ENCODE measurements at places on chromosomes 12 and 14. TPM values are rescaled to one million over a fixed set of nuclear protein-coding genes. Genes with fewer than 3 reads are reported as not detected.

DNA sequence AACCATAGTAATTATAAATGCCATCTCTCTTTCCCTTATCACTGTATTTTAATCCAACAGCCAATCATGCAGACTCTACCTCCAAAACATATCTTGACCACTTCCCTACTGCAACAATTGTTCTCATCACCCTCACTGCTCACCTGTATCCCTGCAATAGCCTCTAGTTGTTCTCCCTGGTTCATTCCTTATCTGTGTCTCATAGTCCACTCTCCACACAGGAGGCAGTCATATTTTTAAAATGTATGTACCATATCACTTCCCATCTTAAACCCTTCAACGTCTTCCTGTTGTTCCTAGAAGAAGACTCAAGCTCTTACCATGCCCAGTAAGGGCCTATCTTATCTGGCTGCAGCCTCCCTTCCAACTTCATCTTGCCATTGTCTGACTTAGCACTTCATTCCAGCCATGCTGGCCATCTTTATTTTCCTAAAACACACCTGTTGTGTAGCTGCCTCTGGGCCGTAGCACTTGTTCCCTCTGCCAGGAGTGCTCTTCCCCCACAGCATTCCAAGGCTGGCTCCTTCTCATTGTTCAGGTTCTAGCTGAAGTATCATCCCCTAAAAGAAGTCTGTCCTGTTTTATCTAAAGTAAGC is 27.8 kb upstream of the BHLHE41 start:
- no peak overlapping the region for H3K4me3 ChIP-seq
- peak; percentile 6 for DNase-seq
- H3K36me3 ChIP-seq = no peaks in the 10 kb centered on the region
- no peak overlapping the region for H3K27ac ChIP-seq
- H3K27me3 ChIP-seq = no peaks in the 10 kb centered on the region

GRCh38 chr12:76568888-76569551 is 9.4 kb upstream of the OSBPL8 start:
- H3K27ac ChIP-seq = no peak overlapping the region
- H3K4me3 ChIP-seq = no peak overlapping the region
- no peaks in the 10 kb centered on the region for H3K36me3 ChIP-seq
- DNase-seq = no peak

GRCh38 chr12:83864054-83864453 is 1048.5 kb downstream of the SLC6A15 start:
- no peaks in the 10 kb centered on the region for H3K36me3 ChIP-seq
- H3K4me3 ChIP-seq = no peak overlapping the region
- H3K27ac ChIP-seq = no peak overlapping the region
- no peaks in the 10 kb centered on the region for H3K27me3 ChIP-seq
- no peak for DNase-seq

DENND5B gene
- polyA plus RNA-seq = 36.9 TPM
